Foreskin keratinocyte (primary cell): ENCODE measurements at places on chromosomes 5 and 9. TPM values are rescaled to one million over a fixed set of nuclear protein-coding genes. Genes with fewer than 3 reads are reported as not detected.

Gene OR1K1
- not detected in 2 replicates for total RNA-seq

Gene GPX8
- 47.2 and 63.1 TPM in 2 replicates for total RNA-seq

Gene FST
- 307 and 529 TPM in 2 replicates for total RNA-seq

Gene OTP
- total RNA-seq, result not detected in 2 replicates

Gene FOXD4L6
- not detected in 2 replicates for total RNA-seq

Gene CTXN3
- not detected in 2 replicates for total RNA-seq

Gene GIN1
- 4.8 and 5.7 TPM in 2 replicates for total RNA-seq

Gene DOK3
- total RNA-seq, result 2.1 and 2.2 TPM in 2 replicates

Gene C5orf58
- total RNA-seq, result not detected in 2 replicates

Gene NRARP
- 0.81 and 1.1 TPM in 2 replicates for total RNA-seq

Gene LRRC19
- not detected in 2 replicates for total RNA-seq

Gene PTGER4
- total RNA-seq, result 4.2 and 7.3 TPM in 2 replicates

Gene TUT7
- 26.1 and 29.8 TPM in 2 replicates for total RNA-seq

- DNase-seq, result peak; percentile 56
These were observed 55.2 kb downstream of the NFIB start for GRCh38 chr9:14258660-14259239.

DNA sequence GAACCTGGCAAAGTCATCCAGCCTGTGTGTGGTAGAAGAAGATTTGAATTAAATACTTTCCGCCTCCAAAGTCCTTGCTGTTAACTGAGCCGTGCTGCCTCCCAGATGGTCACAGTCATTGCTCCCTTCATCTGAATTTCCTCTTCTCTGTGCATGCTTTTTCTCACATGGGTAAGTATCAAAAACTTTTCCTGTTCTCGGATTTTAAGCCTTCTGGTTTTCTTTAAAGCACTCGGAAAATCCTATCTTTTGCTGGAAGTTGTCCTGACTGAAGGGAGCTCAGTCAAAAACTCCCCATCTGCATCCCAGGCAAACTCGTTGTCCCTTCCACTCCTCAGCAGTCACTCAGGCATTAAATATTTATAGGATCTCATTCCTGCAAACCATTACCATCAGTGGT, 290.0 kb upstream of the PIK3R1 start:
- no peak for DNase-seq

DNA sequence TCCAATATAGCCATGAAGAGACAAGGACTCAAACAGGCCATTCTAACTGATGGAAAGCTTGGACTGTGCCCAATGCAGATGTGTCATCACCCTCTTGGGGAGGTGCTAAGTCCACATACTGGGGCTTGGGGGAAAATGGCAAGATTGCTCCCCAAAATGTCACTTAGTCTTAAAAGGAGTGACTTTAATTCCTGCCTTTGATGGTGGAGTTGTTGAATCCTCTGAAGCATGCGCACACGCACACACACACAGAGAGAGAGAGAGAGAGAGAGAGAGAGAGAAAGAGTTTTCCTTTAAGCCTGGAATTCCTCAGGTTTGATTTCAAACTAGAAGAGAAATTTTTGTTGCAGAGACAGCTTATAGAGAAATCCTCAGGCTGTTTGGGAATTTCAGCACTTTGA, 161.9 kb upstream of the GAS1 start:
- DNase-seq, result no peak

DNA sequence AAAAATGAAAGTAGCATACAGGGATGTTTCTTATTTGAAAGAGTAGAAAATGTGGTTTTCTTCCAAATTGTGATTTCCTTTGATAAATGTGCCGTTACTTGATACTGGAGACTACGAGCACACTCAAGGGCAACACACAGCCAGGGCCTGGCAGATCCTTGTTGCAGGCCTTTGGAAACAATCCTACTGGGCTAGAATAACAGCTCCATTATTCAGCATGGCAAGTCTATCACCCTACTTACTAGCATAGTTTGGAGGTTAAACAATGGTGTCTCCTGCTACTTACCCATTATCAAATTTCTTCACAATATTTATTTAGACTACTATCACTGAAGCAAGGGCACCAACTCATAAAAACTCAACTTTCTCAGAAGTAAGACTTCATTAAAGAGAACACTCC, 140.8 kb upstream of the ZNF608 start:
- DNase-seq, result no peak

DNA sequence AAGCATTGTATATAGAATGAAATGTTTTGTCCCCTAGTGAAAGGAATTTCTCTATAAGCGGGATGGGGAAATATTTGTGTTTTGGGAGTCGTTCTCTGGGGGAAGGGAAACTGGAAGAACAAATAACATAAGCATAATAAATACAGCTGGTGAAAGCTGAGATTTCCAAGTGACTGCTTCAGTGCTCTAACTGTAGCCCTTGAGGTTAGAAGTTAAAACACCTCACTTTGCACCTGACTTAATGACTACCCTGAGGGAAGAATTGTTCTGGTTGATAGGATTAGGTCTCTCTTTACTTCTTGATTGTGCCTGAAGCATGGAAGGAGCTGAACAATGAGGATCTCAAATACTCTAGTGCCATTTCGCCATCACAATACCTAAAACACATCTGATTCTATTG, 307.4 kb downstream of the MAN2A1 start:
- no peak for DNase-seq

GRCh38 chr5:138714694-138715093, 38.5 kb upstream of the CTNNA1 start:
- no peak for DNase-seq

GRCh38 chr9:130624154-130624553, 40.2 kb upstream of the PRDM12 start:
- no peak for DNase-seq

DNA sequence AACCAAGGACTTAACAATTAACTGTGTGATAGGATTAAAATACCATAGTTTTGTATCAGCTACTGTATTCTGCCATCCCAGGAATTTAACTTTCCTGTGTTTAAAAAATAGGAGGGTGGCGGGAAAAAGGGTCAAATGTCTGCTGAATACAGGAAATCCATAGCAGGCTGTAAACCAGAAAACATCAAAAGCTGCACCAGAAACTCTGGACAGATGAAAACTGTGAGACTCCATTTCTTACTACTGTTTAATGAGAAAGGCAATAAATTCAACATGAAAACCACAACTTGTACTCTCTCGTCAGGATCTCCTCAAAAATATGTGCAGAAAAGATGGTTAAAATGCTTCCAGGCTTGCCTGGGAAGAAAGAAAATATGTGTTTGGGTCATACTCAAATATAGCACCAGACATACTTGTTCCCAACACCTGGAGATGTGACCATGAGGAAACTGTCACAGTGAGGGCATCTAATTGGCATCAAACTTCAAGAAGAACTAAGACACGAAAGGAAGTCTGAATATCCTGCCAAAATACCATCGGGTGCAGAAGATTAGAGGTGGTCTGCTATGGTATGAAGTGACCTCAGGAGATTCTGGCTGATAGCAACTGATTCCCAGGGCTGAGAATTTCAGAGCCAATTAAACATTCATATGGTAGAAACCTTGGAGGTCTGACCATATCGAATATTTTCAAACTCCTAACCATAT, 164.7 kb upstream of the TARS1 start:
- DNase-seq, result no peak

- no peak for DNase-seq
These were observed 48.9 kb downstream of the SAR1B start for GRCh38 chr5:134583766-134584165.

DNA sequence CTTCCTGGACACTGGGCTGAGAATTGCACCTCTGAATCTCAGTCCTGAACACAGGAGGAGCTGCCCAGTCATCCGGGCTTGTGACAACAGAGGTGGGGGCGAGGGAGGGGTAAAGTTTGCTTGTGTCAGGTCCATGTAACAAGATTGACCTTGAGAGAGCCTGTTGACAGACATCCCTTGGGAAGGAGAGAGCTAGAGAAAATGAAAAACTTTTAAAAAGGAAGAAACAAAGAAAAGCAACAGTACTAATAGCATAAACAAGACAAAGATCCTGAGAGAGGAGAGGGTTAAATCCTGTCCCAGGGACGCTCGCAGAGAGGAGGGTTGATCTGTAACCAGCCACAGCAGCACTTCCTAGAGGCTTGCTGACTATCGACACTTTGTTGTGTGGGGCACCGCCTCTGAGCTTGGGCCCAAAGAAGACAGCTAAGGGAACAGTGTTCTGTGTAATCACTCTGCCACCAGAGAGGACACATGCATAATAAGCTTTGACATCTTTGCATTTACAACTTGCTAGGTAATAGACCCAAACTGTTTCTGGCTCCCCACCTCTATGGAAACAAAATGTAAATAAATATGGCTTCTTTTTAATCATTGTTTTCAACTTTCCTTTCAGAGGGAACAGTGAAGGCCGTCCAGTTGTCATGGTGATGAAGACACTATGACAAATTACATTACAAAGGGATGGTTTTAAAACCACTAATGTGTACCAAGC, 363.7 kb downstream of the CSNK1G3 start:
- no peak for DNase-seq

DNA sequence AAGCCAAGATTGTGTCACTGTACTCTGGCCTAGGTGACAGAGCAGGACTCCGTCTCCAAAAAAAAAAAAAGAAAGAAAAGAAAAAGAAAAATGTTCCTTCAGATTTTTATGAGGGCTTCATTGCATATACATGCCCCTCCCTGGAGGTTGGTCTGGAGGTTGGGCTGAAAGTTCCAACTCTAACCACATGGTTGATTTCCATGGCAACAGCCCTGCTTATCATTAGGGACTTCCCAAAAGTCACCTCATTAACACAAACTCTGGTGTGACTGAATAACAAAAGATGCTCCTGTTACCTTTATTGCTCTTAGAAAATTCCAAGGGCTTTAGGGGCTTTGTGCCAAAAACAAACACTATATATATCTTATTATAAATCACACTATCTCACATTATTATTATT, 113.8 kb downstream of the TMC1 start:
- DNase-seq, result no peak

- no peak for DNase-seq
These were observed 204.8 kb upstream of the KLF4 start for GRCh38 chr9:107694390-107694789.

- no peak for DNase-seq
These were observed 6.8 kb upstream of the SPTLC1 start for GRCh38 chr9:92122061-92122460.

GRCh38 chr9:96418920-96419690, 935 bp upstream of the ZNF367 start:
- peak; percentile 67 for DNase-seq

DNA sequence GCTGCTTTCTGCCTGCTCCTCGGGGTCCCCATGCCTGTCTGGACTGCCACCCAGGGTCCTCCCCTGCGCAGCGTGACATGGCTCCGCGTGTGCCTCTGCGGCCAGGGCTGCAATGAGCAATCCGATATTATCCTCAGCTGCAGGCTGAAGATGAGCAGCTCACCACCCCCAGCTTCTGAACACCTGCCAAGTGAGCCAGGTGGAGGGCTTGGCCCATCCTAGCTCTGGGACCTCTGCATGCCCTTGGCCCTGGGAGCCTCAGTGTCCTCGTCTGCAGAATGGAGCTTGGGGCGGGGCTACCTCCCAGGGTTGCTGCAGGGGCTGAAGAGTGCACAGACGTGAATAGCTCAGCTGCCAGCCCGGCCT, 4.1 kb upstream of the MYMK start:
- no peak for DNase-seq

DNA sequence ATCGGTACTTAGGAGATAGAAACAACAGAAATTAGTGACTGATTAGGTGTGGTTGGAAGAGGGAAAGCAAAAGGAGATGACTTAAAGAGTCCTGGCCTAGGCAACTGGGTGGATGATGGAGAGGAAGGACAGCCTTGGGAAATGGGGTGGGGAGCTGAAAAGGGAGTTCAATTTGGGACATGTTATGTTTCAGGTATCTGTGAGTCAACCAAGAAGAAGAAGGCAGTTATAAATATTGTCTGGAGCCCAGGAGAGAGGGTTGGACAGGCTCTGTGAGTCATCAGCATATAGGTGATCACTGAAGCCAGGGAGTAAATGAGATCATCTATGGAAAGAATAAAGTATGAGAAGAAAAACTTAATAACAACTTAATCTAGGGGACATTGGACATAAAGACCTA, 357.7 kb downstream of the NPR3 start:
- peak; percentile 89 for DNase-seq

DNA sequence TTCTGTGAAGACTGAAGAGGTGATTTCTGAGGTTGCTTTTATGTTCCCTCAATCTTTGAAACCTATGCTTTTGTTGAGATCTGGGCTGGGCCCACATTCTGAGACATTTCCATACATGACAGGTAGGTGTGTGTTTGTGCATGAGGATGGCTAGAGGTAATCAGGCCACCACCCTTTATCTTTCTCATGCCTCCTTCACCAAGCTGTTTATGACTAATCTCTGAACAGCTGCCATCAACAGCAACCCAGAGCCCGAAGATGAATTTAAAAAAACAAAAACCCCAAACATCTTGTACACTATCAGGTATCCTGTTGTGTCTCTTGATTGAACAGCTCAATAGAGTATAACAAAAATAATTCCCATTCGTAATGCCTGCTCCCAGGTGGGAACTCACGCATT, 12.6 kb upstream of the C5orf46 start:
- no peak for DNase-seq

DNA sequence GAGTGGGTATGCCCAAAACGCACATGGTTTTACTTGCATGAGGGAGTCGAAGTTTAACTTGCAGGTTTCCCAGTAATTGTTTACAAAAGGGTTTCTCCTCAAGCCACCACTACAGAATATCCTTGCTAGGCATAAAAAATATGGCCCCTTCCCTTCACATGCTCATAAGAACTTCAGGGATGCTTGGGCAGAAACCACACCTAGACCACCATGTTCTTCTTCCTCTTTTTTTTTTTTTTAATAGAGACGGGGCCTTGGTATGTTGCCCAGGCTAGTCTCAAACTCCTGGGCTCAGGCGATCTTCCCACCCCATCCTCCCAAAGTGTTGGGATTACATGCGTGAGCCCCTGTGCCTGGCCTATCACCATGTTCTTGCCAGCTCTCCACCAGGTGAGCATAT, 18.6 kb upstream of the PLIN2 start:
- no peak for DNase-seq

DNA sequence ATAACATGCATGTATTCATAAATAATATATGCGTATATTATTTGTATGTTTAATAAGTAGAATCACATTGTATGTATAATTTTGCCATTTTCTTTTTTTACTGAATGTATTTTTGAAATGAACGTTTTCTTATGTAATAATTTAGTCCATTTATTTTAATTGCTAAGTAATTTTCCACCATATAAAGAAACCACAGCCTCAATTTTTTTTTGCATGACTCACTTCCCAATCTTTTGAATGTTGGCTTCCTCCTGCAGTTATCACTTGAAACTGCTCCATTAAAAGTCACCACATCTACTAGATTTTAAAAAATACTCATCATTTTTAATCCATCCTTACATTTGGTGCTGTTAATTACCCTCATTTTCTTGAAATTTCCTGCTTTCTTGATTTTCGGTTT, 363.3 kb upstream of the MEF2C start:
- DNase-seq, result peak; percentile 14

- DNase-seq, result no peak
These were observed 133.6 kb upstream of the PITX1 start for GRCh38 chr5:135167634-135168033.

- no peak for DNase-seq
These were observed 6.4 kb downstream of the GRIA1 start for GRCh38 chr5:153496835-153497234.
